ENCODE measurements at places on chromosomes 11 and 22.

GRCh38 chr11:1574238-1574932, 2.3 kb upstream of the DUSP8 start:
- DNase-seq: peak; percentile 92

GRCh38 chr22:30667107-30667493, 575 bp downstream of the DUSP18 start:
- no peak for DNase-seq

GRCh38 chr11:44627165-44627789, 61.8 kb downstream of the CD82 start:
- DNase-seq: no peak

DNA sequence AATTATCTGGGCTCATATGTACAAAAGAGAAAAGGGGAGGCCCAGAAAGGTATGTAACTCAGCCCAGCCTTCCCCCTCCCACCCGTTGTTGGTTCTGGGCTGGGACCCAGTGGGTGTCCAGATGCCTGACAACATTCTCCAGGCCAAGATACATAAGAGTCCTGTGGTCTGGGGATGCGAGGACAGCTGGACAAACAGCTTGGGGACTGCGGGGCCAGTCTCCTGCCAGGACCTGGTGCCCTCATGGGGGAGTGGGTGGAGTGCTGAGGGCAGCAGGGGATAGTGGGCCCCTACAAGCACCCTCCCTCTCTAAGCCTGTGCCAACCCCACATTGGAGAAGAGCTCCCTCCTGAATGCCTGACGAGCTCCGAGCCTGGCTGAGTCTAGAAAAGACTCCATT, 3.5 kb upstream of the SLC22A6 start:
- no peak for DNase-seq

DNA sequence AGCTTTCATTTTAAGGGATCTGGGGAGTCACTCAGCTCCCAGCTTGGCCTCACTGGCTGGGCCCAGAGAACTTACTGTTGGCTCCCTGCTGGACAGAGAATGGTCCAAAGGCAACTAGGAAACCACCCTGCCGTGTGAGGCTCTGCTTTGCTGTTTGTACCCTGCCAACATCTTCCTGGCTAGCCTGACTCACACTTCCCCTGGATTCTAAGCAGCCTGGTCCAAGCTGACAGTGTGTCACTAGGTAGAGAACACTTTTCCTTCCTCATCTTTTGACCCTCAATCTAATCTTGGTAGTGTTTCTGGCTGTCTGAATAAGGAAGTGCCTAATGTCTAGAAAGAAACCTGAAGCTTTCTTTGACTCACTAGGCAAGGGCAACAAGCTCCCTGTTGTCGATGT, 76.7 kb downstream of the FAR1 start:
- DNase-seq: no peak

GRCh38 chr11:21511835-21512440, 680.9 kb upstream of the ANO5 start:
- DNase-seq: peak; percentile 63

DNA sequence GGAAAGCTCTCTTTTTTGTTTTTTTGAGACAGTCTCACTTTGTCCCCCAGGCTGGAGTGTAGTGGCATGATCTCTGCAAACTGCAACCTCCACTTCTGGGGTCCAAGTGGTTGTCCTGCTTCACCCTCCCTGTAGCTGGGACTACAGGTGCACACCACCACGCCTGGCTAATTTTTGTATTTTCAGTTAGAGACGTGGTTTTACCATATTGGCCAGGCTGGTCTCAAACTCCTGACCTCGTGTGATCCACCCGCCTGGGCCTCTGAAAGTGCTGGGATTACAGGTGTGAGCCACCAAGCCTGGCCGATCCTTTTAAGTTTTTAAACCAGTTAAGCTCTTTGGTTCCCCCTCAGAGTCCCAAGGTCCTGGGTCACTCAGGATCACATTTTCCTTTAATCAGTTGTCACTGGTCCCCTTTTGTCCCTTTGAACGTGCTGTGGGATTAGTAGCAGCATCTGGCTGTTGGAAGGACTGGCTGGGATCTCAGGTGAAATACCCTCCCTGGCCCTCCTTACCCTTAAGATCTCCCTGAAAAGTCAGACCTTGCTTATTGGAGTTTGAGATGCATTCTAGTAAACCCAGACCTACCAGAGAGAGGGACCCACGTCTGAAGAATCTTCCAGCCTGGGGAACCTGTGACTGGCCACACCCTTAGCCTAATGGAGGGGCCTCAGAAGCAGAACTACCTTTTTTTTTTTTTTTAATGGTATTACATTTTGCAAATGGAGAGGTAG, 8.1 kb downstream of the MALAT1 start:
- no peak for DNase-seq

DNA sequence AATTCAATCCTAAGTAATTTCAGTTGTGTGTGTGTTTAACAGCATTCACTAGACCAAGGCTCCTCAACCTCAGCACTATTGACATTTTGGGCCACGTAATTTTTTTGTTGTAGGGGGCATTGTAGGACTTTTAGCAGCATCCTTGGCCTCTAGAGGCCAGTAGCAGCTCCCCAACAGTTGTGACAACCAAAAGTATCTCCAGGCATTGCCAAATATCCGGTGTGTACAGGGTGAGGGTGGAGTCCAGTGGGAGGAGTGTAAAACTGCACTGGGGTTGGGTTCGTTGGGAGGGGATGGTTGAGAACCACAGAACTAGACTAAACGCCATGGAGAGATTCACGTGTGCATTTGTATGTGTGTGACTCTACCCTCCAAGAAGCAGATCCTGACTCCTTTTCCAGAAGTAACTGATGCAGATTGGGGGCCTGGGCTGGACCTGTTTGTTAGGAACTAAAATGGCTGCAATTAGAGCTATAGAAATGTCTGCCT, 5.9 kb upstream of the PHF21A start:
- no peak for DNase-seq

DNA sequence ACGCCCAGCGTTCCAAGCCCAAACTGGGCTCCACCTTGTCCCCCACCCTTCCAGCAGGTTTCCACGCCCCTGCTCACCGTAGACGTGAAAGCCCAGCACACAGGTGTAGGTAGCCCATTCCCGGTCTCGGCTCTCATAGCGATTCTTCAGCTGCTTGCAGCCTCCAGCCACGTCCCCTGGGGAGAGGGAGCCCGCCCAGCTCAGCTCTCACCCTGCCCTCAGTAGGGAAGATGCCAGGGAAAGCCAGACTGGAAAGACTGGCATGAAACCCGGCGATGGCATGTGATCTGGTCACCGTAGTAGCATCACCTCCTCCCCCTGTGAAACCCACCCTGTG, 1.4 kb upstream of the MTA2 start:
- DNase-seq: no peak

DNA sequence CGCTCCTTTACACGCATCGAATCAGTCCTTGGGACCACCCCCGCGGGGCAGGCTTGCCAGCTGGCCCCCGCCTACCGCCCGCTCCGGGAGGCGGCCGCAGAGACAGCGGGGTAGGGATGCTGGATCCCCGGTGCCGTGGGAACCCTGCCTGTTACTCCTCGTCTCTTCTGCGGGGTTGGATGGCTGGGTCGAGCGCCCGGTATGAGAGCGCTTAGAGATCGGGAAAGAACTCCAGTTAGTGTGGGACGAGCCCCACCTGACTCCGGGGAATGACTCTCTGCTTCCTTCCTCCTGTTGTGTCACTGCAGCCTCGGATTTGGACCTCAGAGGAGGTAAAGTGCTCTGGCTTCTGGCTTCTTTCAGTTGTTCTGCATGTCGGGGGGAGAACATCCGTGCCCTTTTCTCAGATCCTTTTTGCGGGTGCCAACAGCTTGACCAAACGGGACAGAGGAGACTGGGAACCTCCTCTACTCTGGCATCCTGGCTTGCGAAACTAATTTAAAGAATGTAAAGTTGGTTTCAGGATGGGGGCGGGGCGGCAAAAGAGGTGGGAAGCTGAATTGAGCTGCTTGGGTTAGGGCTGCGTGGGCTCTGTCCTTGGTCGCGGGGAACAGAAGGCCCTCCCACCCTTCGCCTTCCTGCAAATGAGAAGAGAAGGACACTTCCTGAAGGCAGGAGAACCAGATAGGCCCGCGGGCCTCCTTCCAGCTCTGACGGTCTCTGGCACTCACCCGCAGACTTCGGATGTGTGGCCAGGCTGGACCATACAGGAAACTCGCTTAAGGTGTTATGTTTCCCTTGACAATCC, 938 bp downstream of the LAYN start:
- peak; percentile 23 for DNase-seq

- no peak for DNase-seq
Measured at GRCh38 chr11:57497303-57498247, 17.9 kb downstream of the SLC43A1 start.

DNA sequence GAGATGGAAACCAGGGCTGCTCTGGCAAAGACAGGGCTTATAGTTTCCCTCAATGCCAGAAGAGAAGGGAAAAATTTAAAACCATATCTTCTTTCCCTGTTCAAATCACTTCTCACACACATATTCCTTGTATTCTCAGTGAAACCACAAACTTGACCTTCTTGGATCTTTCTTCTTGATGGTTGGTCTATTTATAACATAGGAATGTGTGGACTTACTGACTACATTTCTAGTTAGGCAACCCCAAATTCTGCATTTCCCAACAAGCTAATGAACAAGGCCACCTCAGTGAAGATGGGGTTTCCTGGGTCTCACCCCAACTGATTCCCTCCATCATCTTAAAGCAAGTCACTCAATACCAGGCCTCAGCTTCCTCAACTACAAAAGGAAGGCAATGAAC, 3.8 kb upstream of the QSER1 start:
- DNase-seq: no peak

GRCh38 chr22:29009148-29009547, 52.5 kb downstream of the C22orf31 start:
- DNase-seq: no peak

- no peak for DNase-seq
Measured at GRCh38 chr11:108768370-108768769, 103.5 kb downstream of the DDX10 start.

DNA sequence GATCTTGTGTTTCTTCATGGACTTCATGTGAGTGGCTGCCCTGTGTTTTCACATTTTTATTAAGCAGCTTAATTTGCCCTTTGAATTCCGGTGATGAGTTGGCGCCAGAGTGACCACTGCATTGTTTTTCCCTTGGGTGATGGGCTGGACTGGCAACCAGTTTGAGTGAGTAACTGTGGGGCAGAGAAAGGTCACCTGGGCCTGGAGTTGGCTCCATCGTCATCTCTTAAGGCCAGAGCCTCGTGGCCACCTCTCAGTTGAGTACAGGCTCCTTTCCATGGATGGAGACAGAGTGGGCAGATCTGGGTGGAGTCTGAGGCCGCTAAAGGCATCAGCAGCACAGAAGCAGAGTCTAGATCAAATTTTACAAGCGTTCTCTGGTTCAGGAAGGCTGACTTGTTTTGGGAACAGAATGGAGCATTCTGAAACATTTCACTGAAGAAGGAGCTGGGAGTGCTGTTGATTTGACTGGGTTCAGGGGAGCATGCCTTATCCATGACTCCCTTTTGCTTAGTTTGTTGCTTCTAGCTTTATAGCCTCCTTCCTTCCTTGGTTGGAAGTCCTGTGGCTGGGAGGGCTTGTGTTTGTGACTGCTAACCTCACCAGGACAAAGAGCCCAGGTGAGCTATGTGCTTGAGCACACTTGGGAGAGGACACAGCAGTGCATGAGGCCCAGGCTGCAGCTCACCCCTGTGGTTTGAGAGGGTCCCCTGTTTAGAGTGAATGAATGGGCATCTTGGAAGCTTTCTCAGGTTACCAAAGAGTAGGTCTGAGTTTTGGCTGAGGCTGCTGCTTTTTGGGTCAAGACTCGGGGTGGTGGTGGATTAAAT, 7.8 kb downstream of the BCR start:
- no peak for DNase-seq

GRCh38 chr22:26599505-26599904, 9.6 kb upstream of the TPST2 start:
- DNase-seq: no peak

DNA sequence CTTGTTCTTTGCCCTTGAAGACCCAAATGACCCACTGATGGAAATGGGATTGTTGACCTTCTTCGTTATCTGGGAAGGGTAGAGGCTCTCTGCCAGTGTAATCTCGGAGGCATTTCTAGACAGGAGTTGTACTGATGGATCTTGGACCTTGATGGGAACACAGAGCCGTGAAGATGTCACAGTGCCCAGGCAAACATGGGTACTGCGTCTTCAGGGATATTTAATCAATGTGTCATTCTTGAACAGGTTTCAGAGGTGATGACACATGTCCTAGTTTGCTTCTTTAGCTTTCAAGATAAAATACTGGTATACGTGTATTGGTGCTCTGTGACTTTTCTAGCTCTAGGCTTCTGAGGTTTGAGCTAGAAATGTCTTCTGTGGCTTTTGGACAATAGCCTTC, 6.2 kb downstream of the LDLRAD3 start:
- DNase-seq: no peak

GRCh38 chr11:129300099-129300498, 75.5 kb upstream of the BARX2 start:
- no peak for DNase-seq

GRCh38 chr22:20864186-20864908, 5.5 kb downstream of the SNAP29 start:
- DNase-seq: no peak

DNA sequence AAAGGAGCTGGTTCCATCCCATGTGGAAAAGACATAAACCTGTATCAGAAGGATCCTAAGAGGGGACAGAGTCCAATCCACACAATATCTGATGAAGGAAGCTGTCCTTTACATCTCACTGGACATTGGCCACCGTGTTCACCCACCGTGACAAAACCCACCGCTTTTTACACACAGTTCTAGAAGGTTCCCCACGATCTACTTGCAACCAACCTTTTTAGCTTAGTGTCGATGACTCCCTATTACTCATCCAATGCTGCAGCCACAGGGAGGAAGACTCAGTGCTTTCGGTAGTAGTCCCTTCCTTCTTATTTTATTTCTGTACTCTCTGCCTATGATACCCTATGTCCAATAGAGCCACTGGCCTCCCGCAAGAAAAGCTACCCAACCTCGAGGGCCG, 65.4 kb downstream of the MAPK1 start:
- DNase-seq: no peak

DNA sequence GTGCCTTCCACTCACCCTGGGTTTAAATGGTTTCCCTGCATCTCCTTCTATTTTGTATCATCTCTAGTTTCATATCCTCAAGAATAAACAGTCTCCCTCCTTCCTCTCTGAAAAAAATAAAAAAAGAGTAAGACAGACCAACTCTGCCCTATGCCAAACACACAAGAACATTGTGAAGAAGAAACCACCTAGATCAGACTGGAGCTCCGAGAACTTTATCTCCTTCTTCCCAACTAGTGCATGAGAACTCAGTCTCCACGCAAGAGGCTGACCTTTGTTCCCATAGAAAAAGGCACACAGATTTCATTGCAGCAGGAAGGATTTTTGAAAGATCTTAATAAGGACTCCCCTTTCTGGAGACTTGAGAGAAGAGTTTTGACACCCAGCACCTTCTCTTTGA, 8.7 kb upstream of the PEX26 start:
- DNase-seq: no peak

DNA sequence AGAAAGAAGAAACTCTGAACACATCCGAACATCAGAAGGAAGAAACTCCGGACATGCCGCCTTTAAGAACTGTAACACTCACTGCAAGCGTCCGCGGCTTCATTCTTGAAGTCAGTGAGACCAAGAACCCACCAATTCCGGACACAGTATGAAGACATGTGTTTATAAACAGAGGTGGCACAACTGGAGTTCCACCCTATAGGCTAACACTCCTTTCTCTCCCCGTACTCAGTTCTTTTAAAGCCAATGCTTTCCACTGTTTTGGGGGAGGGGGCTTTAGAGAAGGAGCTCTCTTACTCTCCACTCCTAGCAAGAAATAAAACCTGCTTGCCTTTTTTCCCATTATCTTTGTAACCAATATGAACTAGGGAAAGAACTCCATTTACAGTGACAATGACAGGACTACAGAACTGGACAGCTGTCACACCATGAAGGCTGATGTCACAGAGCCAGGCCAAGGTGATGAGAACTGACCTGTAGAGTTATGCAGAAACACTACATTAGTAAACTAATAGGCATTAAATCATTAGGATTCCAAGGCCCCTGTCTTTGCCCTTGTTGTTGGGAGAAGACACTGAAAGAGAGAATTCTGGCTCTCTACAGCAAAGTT, 733 bp downstream of the TRIM5 start:
- DNase-seq: no peak

Measured in posterior cingulate gyrus (tissue), 11 donors.